CD4-positive, alpha-beta memory T cell (primary cell): ENCODE measurements at places on chromosomes 4 and X. TPM values are rescaled to one million over a fixed set of nuclear protein-coding genes. Genes with fewer than 3 reads are reported as not detected.

DNA sequence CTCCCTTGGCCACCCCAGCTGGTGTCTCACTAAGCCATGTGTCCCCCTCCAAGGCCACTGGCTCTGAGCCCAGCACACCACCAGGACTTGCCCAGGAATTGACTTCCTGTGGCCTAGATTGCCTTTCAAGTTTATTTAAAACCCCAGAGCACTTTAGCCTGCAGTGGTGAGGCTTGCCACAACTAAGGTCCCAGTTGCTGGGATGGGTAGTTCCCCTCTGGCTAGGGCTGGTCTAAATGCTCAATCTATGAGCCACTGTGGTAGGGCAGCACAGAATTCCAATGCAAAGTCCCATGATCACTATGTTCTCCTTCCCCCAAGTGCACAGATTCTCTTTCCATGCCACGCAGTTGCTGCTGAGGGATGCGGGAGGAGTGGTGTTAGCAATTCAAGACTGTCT, 61.1 kb upstream of the HCCS start:
- no peak overlapping the region for H3K4me3 ChIP-seq
- no peaks in the 10 kb centered on the region for H3K27me3 ChIP-seq
- DNase-seq = no peak
- H3K4me1 ChIP-seq = no peaks in the 10 kb centered on the region
- no peaks in the 10 kb centered on the region for H3K36me3 ChIP-seq

RBM3 gene
- 169 TPM for total RNA-seq

DNA sequence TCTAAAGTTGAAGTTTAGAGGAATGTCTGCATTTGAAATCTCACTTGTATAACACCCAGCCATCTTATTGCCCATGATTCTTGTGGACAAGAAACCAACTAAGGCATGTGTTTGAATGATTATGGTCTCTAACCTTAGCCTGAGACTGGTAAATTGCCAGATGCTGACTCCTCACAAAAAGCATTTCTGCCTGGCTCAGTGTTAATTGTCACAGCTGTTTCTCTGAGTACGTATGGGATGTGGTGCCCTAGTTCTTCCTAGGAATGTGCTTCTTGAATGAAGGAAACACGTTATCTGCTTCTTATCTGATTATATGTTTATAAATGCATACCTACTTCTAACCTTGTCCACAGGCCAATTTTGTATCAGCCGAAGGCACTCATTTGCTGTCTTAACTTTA, 63.1 kb upstream of the NDP start:
- no peak overlapping the region for H3K27ac ChIP-seq
- H3K27me3 ChIP-seq = no peaks in the 10 kb centered on the region
- peaks cover 3% of the 10 kb centered on the region for H3K4me1 ChIP-seq
- DNase-seq = no peak
- no peak overlapping the region for H3K4me3 ChIP-seq

NOA1 gene
- 20.1 TPM for total RNA-seq

RAI2 gene
- 1.2 TPM for total RNA-seq

- no peak for DNase-seq
- H3K4me3 ChIP-seq = no peak overlapping the region
- no peak overlapping the region for H3K27ac ChIP-seq
- H3K27me3 ChIP-seq = no peaks in the 10 kb centered on the region
- H3K36me3 ChIP-seq = no peaks in the 10 kb centered on the region
- H3K4me1 ChIP-seq = no peaks in the 10 kb centered on the region
Measured at GRCh38 chr4:124666496-124666895, 46.0 kb downstream of the ANKRD50 start.

SFRP2 gene
- not detected for total RNA-seq

DNA sequence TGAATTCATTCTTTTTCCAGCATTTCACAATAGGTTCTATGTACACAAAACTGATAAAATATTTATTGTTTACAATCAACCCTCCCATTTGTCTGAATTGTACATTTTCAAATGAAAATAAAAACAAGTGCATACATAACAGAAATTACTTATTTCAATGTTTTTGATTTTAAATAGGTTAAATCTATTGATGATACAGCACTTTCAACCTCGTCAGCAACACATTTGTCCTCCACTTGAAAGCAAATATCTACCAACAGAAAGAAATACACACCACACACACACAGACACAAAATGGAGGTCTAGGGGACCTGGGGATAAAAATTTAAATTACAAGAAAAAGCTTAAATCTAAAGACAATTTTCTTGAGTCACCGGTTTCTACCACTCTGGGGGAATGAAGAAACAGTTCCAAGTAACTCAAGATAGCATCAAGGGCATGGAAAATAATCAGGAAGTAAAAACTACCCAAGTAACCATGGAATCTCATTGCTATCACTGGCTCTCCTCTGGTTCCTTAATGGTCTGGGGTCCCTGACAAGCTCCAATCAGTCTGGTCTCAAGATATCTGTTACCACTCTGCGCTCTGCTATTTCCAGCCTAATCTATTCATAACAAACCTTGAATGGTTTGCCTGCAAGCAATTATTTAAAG, 27.6 kb downstream of the ANKRD17 start:
- H3K27ac ChIP-seq = no peak overlapping the region
- peaks cover 5% of the 10 kb centered on the region for H3K36me3 ChIP-seq
- no peak for DNase-seq
- no peaks in the 10 kb centered on the region for H3K27me3 ChIP-seq

GRCh38 chr4:144399927-144400326, 246.0 kb upstream of the HHIP start:
- no peak overlapping the region for H3K27ac ChIP-seq
- H3K4me1 ChIP-seq = no peaks in the 10 kb centered on the region
- DNase-seq = no peak
- H3K27me3 ChIP-seq = no peaks in the 10 kb centered on the region
- H3K4me3 ChIP-seq = no peak overlapping the region
- H3K36me3 ChIP-seq = no peaks in the 10 kb centered on the region

LDB2 gene
- not detected for total RNA-seq

DNA sequence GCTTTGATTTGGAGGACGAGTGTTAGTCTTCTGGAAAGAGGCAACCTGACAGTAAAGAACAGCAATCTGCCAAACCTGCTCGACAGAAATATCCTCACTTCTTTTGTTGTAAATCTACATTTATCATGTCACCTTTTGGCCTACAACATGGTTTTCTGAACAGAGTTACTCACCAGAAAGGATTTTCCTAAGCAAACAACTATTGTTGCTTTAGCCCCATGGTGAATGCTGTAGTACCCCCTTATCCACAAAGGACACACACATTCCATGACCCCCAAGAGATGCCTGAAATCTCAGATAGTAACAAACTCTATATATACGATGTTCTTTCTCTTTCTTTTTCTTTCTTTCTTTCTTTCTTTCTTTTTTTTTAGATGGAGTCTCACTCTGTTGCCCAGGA, 42.7 kb downstream of the TMEM150C start:
- no peaks in the 10 kb centered on the region for H3K4me1 ChIP-seq
- H3K27ac ChIP-seq = no peak overlapping the region
- no peak overlapping the region for H3K4me3 ChIP-seq
- DNase-seq = no peak
- no peaks in the 10 kb centered on the region for H3K27me3 ChIP-seq
- no peaks in the 10 kb centered on the region for H3K36me3 ChIP-seq

GRCh38 chr4:133147921-133148689, 989 bp upstream of the PCDH10 start:
- peaks cover 7% of the 10 kb centered on the region for H3K27me3 ChIP-seq
- H3K4me3 ChIP-seq = no peak overlapping the region
- no peaks in the 10 kb centered on the region for H3K36me3 ChIP-seq
- H3K4me1 ChIP-seq = no peaks in the 10 kb centered on the region

GRCh38 chr4:183244019-183244418, 76.1 kb downstream of the CLDN22 start:
- no peak for DNase-seq
- no peaks in the 10 kb centered on the region for H3K27me3 ChIP-seq
- H3K36me3 ChIP-seq = no peaks in the 10 kb centered on the region
- H3K4me3 ChIP-seq = no peak overlapping the region

GRCh38 chrX:24728530-24728929, 34.8 kb downstream of the POLA1 start:
- peaks cover 5% of the 10 kb centered on the region for H3K36me3 ChIP-seq
- no peak overlapping the region for H3K4me3 ChIP-seq
- H3K27me3 ChIP-seq = no peaks in the 10 kb centered on the region
- no peak for DNase-seq

PNMA6F gene
- total RNA-seq = not detected

SOWAHB gene
- not detected for total RNA-seq

DNA sequence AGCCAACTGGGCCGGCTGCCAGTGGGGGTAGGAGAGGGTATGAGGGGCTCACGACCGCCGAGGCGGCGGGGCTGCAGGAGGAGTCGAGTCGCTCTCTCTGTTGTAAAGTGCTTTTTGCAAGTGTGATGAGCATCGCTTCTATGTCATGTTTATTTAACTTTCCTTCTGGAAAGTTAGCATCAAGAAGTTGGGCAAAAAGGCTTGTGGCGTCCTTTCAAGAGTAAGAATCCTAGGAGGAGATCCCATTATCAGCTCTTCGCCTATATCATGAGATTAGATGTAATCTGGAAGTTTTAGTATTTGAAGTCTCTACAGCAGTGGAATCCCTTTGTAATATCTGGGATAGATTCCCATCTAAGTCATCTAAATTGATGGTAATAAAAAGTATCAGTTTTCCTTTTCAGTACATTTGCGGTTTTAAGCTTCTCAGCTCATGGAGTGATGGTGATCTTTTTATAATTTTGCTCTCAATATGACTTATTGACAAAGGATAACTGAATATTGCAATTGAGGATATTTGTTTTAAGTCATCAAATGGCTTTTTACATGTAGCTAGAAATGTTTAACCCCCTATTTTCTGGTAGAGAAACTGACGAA, 1.7 kb downstream of the GALNT7 start:
- no peak for DNase-seq
- H3K4me3 ChIP-seq = peak overlapping the region; percentile 78
- H3K27me3 ChIP-seq = no peaks in the 10 kb centered on the region
- peaks cover 31% of the 10 kb centered on the region for H3K4me1 ChIP-seq
- no peaks in the 10 kb centered on the region for H3K36me3 ChIP-seq

DNA sequence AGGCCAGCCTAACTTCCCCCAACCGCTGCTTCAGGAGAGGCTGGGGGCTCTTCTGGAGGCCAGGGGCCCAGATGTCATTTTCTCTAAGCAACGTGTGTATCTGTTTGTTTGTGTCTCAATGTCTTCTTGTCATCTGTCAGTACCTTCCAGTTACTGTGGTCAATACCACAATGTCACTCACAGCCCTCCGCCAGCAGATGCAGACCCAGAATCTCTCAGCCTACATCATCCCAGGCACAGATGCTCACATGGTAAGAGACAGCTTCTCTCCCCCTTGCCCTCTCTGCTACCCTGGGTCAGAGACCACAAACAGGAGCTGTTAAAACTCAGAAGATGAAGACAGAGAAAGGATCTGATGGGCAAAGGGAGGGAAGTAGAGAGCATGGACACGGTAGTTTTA, 5.0 kb downstream of the XPNPEP2 start:
- no peak overlapping the region for H3K4me3 ChIP-seq
- H3K27me3 ChIP-seq = no peaks in the 10 kb centered on the region
- H3K4me1 ChIP-seq = peaks cover 34% of the 10 kb centered on the region
- no peak overlapping the region for H3K27ac ChIP-seq

HPF1 gene
- total RNA-seq = 15.0 TPM

- peak overlapping the region; percentile 50 for H3K27ac ChIP-seq
- H3K4me3 ChIP-seq = no peak overlapping the region
- peaks cover 28% of the 10 kb centered on the region for H3K4me1 ChIP-seq
- no peaks in the 10 kb centered on the region for H3K36me3 ChIP-seq
Measured at GRCh38 chrX:54529151-54529550, 868 bp upstream of the GNL3L start.

GRCh38 chr4:168208957-168209614, 109.5 kb downstream of the DDX60 start:
- H3K36me3 ChIP-seq = no peaks in the 10 kb centered on the region
- no peak overlapping the region for H3K4me3 ChIP-seq
- H3K27ac ChIP-seq = no peak overlapping the region
- no peak for DNase-seq
- no peaks in the 10 kb centered on the region for H3K27me3 ChIP-seq
- H3K4me1 ChIP-seq = no peaks in the 10 kb centered on the region

GRCh38 chrX:28120072-28120471, 138.8 kb upstream of the DCAF8L1 start:
- H3K27me3 ChIP-seq = no peaks in the 10 kb centered on the region
- H3K36me3 ChIP-seq = no peaks in the 10 kb centered on the region
- H3K4me1 ChIP-seq = no peaks in the 10 kb centered on the region
- DNase-seq = no peak
- no peak overlapping the region for H3K27ac ChIP-seq

DNA sequence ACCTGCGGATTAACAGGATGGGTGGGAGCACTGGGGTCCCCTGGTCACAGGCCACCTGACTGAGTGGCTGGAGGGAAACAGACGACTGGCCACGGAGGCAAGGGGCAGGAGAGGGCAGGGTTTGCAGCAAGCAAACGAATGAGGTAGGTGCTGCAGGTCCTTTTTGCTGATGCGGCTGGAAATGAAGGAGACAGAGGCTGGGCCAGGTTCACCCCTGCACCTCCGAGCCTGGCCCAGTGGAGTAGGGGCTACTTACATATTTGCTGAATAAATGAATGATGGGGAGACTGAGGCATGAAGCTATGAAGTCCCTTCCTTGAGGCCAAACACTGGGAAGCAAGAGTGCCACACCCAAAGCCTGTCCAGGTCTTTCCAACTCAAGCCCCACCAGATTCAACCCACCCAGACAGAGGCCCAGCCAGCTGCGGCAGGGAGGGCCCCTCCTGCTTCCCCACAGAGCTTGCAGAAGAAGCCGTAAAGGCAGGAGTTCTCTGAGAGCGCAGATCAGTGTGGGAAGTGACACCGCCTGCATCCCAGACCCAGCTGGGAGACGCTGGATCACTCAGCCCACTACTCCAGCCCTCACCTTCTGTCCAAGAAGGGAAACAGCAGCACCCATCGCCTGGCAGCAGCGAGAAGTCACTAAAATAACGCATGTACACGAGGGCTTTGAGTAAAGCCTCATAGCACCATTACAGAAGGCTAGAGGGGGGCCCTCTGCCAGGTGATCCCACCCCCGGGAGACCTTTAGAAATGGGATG, 36.1 kb upstream of the C4orf50 start:
- no peaks in the 10 kb centered on the region for H3K27me3 ChIP-seq
- peaks cover 6% of the 10 kb centered on the region for H3K36me3 ChIP-seq
- no peak overlapping the region for H3K4me3 ChIP-seq
